Calu3 (cell line): ENCODE measurements at places on chromosomes 12 and 14. TPM values are rescaled to one million over a fixed set of nuclear protein-coding genes. Genes with fewer than 3 reads are reported as not detected.

DNA sequence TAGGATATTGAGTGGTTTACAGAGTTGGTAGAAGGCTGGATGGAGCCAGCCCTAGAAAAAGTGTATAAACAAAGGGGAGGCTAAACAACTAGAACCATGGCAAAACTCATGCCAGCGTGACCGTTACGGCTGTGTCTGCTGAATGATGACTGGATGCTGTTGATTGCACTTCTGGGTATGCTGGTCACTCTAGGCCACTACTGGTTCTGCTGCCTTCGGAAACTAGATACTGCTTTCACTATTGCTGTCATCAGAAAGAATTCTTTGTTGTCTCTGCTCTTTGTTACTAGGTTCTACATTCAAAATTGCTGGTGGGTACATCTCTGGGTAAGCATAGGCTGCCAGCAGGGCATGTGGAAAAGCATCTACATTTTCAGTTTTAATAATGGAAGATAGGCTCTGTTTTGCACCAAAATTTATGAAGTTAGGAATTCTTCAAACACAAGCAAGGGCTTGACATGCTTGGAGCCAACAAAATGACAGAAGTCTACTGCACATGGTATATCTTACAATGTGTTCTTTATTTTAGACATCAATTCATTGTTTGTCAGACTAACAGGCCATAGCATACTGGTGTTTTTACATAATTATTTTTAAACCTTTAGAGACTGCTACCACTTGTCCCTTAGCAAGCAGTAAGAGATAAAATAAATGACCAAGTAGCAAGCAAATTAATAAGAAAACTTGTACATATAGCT lies 15.4 kb downstream of the MON2 start:
- H3K36me3 ChIP-seq, result no peaks in the 10 kb centered on the region
- H3K4me1 ChIP-seq, result no peaks in the 10 kb centered on the region
- no peak overlapping the region for H3K27ac ChIP-seq
- H3K27me3 ChIP-seq, result no peaks in the 10 kb centered on the region
- no peak for DNase-seq
- no peak overlapping the region for H3K4me3 ChIP-seq

- no peaks in the 10 kb centered on the region for H3K36me3 ChIP-seq
- no peaks in the 10 kb centered on the region for H3K27me3 ChIP-seq
- DNase-seq, result no peak
- H3K27ac ChIP-seq, result no peak overlapping the region
- no peaks in the 10 kb centered on the region for H3K4me1 ChIP-seq
Measured at GRCh38 chr12:130254461-130255276, 83.0 kb upstream of the PIWIL1 start.

GRCh38 chr12:33639975-33640374 lies 200.4 kb upstream of the SYT10 start:
- H3K27ac ChIP-seq, result no peak overlapping the region
- no peak for DNase-seq
- no peaks in the 10 kb centered on the region for H3K27me3 ChIP-seq
- H3K4me1 ChIP-seq, result no peaks in the 10 kb centered on the region
- no peak overlapping the region for H3K4me3 ChIP-seq
- H3K36me3 ChIP-seq, result no peaks in the 10 kb centered on the region

GRCh38 chr14:30756594-30756993 lies 117.8 kb upstream of the COCH start:
- H3K4me1 ChIP-seq, result no peaks in the 10 kb centered on the region
- H3K27ac ChIP-seq, result no peak overlapping the region
- H3K36me3 ChIP-seq, result no peaks in the 10 kb centered on the region
- no peak overlapping the region for H3K4me3 ChIP-seq

DNA sequence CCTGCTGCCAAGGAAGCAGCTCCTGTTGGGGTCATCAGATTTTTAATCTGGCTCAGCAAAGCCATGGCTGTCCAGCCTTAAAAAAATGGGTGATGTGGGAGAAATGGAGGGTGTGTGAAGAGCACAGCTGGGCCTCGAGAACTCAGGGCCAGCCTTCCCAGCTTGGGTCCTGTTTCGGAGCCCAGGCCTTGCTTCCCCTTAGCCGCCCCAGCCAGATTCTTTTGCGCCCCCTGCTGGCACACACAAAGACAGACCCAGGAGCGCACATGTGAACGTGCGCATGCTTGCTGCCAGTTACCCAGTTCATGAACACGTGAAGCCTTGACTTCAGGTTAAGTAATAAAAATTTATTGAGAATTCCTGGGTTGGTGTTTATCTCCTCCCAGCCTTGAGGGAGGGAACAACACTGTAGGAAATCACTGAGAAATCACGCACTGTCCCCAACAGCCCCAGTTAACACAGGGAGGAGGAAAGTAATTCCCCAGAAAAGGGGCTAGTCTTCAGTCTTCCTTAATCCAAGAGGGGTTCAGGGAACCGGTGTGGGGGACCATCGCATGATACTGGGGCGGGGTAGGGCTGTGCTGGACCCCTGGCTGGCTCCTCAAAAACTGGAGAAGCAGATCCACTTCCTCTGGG lies 5.3 kb downstream of the PHB2 start:
- peak overlapping the region; percentile 87 for H3K27ac ChIP-seq
- H3K27me3 ChIP-seq, result no peaks in the 10 kb centered on the region
- H3K4me1 ChIP-seq, result peaks cover 50% of the 10 kb centered on the region
- H3K36me3 ChIP-seq, result peaks cover 95% of the 10 kb centered on the region
- H3K4me3 ChIP-seq, result peak overlapping the region; percentile 79
- DNase-seq, result peak; percentile 89

- H3K27ac ChIP-seq, result no peak overlapping the region
Measured at GRCh38 chr14:63212776-63213500, 8.7 kb downstream of the RHOJ start.

DNA sequence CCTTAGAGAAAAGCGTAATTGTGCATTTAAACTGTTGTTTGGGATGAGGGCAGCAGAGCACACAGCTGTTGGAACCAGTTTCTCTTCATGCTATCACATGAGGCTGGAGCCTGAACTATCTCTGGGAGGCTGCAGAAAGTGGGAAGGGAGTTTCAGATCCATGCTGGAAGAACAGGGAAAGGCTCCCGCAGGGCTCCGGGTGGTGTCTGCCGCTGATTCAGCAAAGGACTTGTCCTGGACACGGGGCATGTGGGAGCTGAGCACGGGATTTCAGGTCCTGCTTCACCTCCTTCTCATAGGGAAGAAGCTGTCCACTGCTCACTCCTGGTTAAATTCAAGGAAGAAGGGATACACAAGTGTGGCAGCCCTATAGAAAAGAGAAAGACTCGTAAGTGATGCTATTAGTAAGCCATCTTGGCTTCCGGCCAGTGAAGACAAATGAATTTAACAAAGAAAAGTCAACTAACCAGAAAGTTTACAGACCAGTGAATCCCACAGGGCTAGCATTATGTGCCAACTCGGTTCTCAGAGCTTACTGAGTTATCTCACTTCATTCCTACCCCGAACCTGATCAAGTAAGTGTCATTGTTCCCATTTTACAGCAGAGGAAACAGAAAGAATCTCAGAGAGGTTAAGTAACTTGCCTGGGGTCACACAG lies 6.7 kb upstream of the FZD10 start:
- H3K4me1 ChIP-seq, result no peaks in the 10 kb centered on the region
- H3K27me3 ChIP-seq, result no peaks in the 10 kb centered on the region
- H3K4me3 ChIP-seq, result no peak overlapping the region
- H3K27ac ChIP-seq, result no peak overlapping the region
- DNase-seq, result no peak
- H3K36me3 ChIP-seq, result no peaks in the 10 kb centered on the region

DNA sequence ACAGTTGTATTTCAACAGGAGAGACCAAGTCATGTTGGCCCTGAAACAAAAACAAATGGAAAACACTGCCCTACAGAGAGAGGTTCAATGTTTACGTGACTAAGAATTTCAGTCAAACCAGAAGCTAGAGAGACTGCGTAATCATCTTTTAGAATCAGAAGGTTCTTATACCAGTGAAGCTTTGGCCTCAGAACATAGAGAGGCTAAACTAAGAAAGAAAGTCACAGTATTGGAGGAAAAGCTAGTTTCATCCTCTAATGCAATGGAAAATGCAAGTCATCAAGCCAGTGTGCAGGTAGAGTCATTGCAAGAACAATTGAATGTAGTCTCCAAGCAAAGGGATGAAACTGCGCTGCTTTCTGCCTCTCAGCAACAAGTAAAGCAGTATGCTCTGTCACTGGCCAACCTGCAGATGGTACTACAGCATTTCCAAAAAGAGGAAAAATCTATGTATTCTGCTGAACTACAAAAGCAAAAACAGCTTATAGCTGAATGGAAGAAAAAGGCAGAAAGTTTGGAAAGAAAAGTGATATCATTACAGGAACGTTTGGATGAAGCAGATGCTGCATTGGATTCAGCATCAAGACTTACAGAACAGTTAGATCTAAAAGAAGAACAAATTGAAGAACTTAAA lies 32.5 kb upstream of the NUAK1 start:
- no peak for DNase-seq
- H3K4me3 ChIP-seq, result no peak overlapping the region
- H3K27ac ChIP-seq, result no peak overlapping the region

GRCh38 chr14:34614638-34615037 lies 15.3 kb downstream of the SNX6 start:
- no peak overlapping the region for H3K4me3 ChIP-seq
- no peak overlapping the region for H3K27ac ChIP-seq
- no peak for DNase-seq
- peaks cover 13% of the 10 kb centered on the region for H3K36me3 ChIP-seq

- no peak overlapping the region for H3K27ac ChIP-seq
- H3K36me3 ChIP-seq, result no peaks in the 10 kb centered on the region
- H3K27me3 ChIP-seq, result no peaks in the 10 kb centered on the region
- DNase-seq, result no peak
- peaks cover 36% of the 10 kb centered on the region for H3K4me1 ChIP-seq
Measured at GRCh38 chr12:75270157-75270556, 60.0 kb downstream of the CAPS2 start.

DNA sequence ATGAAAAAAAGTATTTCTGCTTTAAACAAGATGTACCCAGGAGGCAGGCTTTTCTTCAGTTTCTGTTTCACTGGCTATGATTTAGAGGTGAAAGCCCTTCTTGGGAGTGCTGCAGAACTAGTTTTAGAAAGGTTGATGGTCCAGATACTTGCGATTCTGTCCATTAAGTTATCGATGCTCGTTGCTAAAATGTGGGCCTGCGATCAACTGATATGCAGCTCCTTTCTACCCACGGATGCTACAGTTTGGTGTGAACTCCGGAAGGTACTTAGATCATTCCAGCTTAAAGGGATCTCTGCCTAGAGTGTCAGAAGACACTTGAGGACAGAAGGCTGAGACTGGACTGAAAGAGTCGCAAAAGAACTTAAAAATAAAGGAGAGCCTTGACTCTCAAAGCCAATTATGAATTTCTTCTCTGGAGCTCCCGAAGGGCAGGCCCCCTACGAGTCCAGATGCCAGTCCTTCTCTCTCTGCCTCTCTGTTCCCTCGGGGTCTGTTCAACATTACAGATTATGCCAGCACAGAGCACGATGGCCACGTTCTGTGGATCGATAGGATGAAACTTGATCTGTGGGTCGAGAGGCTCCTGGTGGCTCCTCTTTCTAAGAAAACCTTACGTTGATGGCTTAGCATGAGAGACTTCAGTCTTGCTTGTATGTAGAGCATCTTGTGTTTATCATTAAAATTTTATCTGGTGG lies 40.0 kb downstream of the FBXW8 start:
- H3K4me1 ChIP-seq, result peaks cover 12% of the 10 kb centered on the region
- no peak for DNase-seq
- H3K4me3 ChIP-seq, result no peak overlapping the region
- H3K36me3 ChIP-seq, result peaks cover 31% of the 10 kb centered on the region
- no peaks in the 10 kb centered on the region for H3K27me3 ChIP-seq
- no peak overlapping the region for H3K27ac ChIP-seq

- peaks cover 4% of the 10 kb centered on the region for H3K36me3 ChIP-seq
- DNase-seq, result no peak
- no peak overlapping the region for H3K27ac ChIP-seq
- peaks cover 49% of the 10 kb centered on the region for H3K27me3 ChIP-seq
- H3K4me1 ChIP-seq, result peaks cover 20% of the 10 kb centered on the region
Measured at GRCh38 chr14:104642540-104642868, 37.9 kb upstream of the TMEM179 start.

- peaks cover 74% of the 10 kb centered on the region for H3K4me1 ChIP-seq
- H3K4me3 ChIP-seq, result peak overlapping the region; percentile 31
- peak overlapping the region; percentile 78 for H3K27ac ChIP-seq
- H3K36me3 ChIP-seq, result peaks cover 86% of the 10 kb centered on the region
- H3K27me3 ChIP-seq, result no peaks in the 10 kb centered on the region
Measured at GRCh38 chr12:124512667-124513296, 54.6 kb downstream of the NCOR2 start.

GRCh38 chr14:104104076-104104901 lies 18.8 kb downstream of the ASPG start:
- peaks cover 8% of the 10 kb centered on the region for H3K4me1 ChIP-seq
- no peaks in the 10 kb centered on the region for H3K36me3 ChIP-seq
- no peak overlapping the region for H3K27ac ChIP-seq
- no peak overlapping the region for H3K4me3 ChIP-seq

DNA sequence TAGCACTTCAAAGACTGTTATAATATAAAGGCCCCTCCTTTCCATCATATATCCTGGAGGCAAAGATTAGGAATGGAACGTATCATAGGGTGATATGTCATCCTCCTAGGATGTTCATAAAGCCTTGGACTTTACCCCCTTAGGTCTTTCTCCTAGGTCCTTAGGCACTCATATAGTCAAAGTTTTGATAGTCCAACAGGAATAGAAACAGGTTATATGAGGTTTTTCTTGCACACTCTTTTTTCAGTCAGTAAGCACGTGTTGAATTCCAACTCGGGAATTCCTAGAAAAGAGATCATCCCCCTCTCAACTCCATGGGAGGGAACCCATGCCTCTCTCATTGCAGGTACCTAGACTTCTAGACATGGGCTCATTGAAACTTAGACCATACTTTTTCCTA lies 20.1 kb upstream of the MAGOHB start:
- H3K36me3 ChIP-seq, result peaks cover 6% of the 10 kb centered on the region
- H3K27ac ChIP-seq, result no peak overlapping the region
- H3K4me3 ChIP-seq, result no peak overlapping the region
- no peaks in the 10 kb centered on the region for H3K27me3 ChIP-seq

GRCh38 chr12:958588-959123 lies 9.2 kb upstream of the RAD52 start:
- no peak for DNase-seq
- H3K27me3 ChIP-seq, result peaks cover 13% of the 10 kb centered on the region
- H3K27ac ChIP-seq, result no peak overlapping the region

- H3K4me3 ChIP-seq, result no peak overlapping the region
- no peak for DNase-seq
Measured at GRCh38 chr14:90665321-90666000, 150.8 kb downstream of the TTC7B start.

- DNase-seq, result no peak
- H3K4me3 ChIP-seq, result no peak overlapping the region
- no peaks in the 10 kb centered on the region for H3K36me3 ChIP-seq
- H3K27me3 ChIP-seq, result no peaks in the 10 kb centered on the region
- H3K4me1 ChIP-seq, result no peaks in the 10 kb centered on the region
Measured at GRCh38 chr12:114562654-114563053, 121.3 kb downstream of the TBX3 start.

Gene GNB3
- total RNA-seq, result not detected in 2 replicates

Gene PTPN21
- 10.0 and 10.6 TPM in 2 replicates for total RNA-seq

Gene KRT6C
- total RNA-seq, result not detected in 2 replicates

Gene CRIP2
- 70.1 and 71.8 TPM in 2 replicates for total RNA-seq

Gene SLC25A21
- total RNA-seq, result 1.2 and 1.4 TPM in 2 replicates

Gene TSPAN31
- 40.2 and 46.7 TPM in 2 replicates for total RNA-seq

Gene OR9K2
- not detected in 2 replicates for total RNA-seq

Gene ISCU
- 71.6 and 85.8 TPM in 2 replicates for total RNA-seq

Gene C12orf60
- total RNA-seq, result 0.95 and 1.2 TPM in 2 replicates

Gene GUCY2C
- total RNA-seq, result not detected in 2 replicates

Gene CCDC77
- total RNA-seq, result 12.5 and 16.8 TPM in 2 replicates

Gene CACNA1C
- total RNA-seq, result not detected in 2 replicates

Gene L3HYPDH
- 27.3 and 28.4 TPM in 2 replicates for total RNA-seq
